Epithelial cell of alveolus of lung (primary cell): ENCODE measurements at places on chromosomes 13 and 19. TPM values are rescaled to one million over a fixed set of nuclear protein-coding genes. Genes with fewer than 3 reads are reported as not detected.

KLK8 gene
- total RNA-seq, result not detected in 2 replicates

C13orf46 gene
- total RNA-seq, result under 0.01 TPM in 1 of 2 replicates, not detected in the other

OR7A5 gene
- total RNA-seq, result 0.16 TPM in 1 of 2 replicates, not detected in the other

NCAN gene
- 0.08 TPM in 1 of 2 replicates, not detected in the other for total RNA-seq

POMP gene
- total RNA-seq, result 89.7 and 160 TPM in 2 replicates

PLVAP gene
- total RNA-seq, result 1.3 TPM in 1 of 2 replicates, not detected in the other

MLLT1 gene
- 20.4 and 44.3 TPM in 2 replicates for total RNA-seq

IRGC gene
- not detected in 2 replicates for total RNA-seq

CATSPERD gene
- total RNA-seq, result not detected in 2 replicates

SEMA6B gene
- total RNA-seq, result 1.7 and 7.7 TPM in 2 replicates

VWA8 gene
- total RNA-seq, result 8.2 and 14.6 TPM in 2 replicates

PPAN gene
- 37.5 and 38.7 TPM in 2 replicates for total RNA-seq

BORA gene
- total RNA-seq, result 9.7 and 10.2 TPM in 2 replicates

CD79A gene
- 0.64 and 0.78 TPM in 2 replicates for total RNA-seq

TNFSF9 gene
- 1.3 TPM in 1 of 2 replicates, not detected in the other for total RNA-seq

S1PR5 gene
- 0.16 and 3.4 TPM in 2 replicates for total RNA-seq

ZNF799 gene
- total RNA-seq, result 1.3 and 1.6 TPM in 2 replicates

ZNF599 gene
- total RNA-seq, result 6.5 and 12.3 TPM in 2 replicates

SUGP1 gene
- 30.8 and 67.1 TPM in 2 replicates for total RNA-seq

LILRB5 gene
- not detected in 2 replicates for total RNA-seq

ZNF557 gene
- 6.2 and 7.2 TPM in 2 replicates for total RNA-seq

LYL1 gene
- total RNA-seq, result 0.48 and 6.5 TPM in 2 replicates

CFD gene
- total RNA-seq, result 0.91 and 262 TPM in 2 replicates

PDE4C gene
- total RNA-seq, result 0.78 and 12.9 TPM in 2 replicates

SIAH3 gene
- total RNA-seq, result 0.08 and 0.13 TPM in 2 replicates

CYP4F8 gene
- not detected in 2 replicates for total RNA-seq

MISP3 gene
- total RNA-seq, result 1.2 and 1.8 TPM in 2 replicates

GRIN2D gene
- 1.0 and 1.3 TPM in 2 replicates for total RNA-seq

MED4 gene
- 24.3 and 34.3 TPM in 2 replicates for total RNA-seq

DMKN gene
- 15.9 and 24.8 TPM in 2 replicates for total RNA-seq

ZNF99 gene
- total RNA-seq, result not detected in 2 replicates

CYP4F2 gene
- not detected in 2 replicates for total RNA-seq

LPAR6 gene
- 5.2 and 17.2 TPM in 2 replicates for total RNA-seq

OPA3 gene
- 5.8 and 8.5 TPM in 2 replicates for total RNA-seq

IGSF23 gene
- total RNA-seq, result not detected in 2 replicates

LILRB2 gene
- not detected in 2 replicates for total RNA-seq

TEX29 gene
- total RNA-seq, result not detected in 2 replicates

S1PR4 gene
- not detected in 2 replicates for total RNA-seq

ZNF433 gene
- 4.7 and 12.9 TPM in 2 replicates for total RNA-seq

CCNA1 gene
- total RNA-seq, result 2.3 TPM in 1 of 2 replicates, not detected in the other

SRRM5 gene
- 0.26 TPM in 1 of 2 replicates, not detected in the other for total RNA-seq

CD37 gene
- not detected in 2 replicates for total RNA-seq

FFAR1 gene
- total RNA-seq, result not detected in 2 replicates

IL17D gene
- 0.72 and 0.78 TPM in 2 replicates for total RNA-seq

MBD3L3 gene
- not detected in 2 replicates for total RNA-seq

JAK3 gene
- 4.5 and 9.9 TPM in 2 replicates for total RNA-seq

TMC4 gene
- 3.9 TPM in 1 of 2 replicates, not detected in the other for total RNA-seq
